ENCODE measurements at places on chromosomes 5 and 9. TPM values are rescaled to one million over a fixed set of nuclear protein-coding genes. Genes with fewer than 3 reads are reported as not detected.
A peak's percentile ranks its signal among the peaks of the same experiment; 100 is the strongest.

GRCh38 chr9:118734696-118735095, 634.5 kb downstream of the BRINP1 start:
- DNase-seq: no peak
- H3K4me1 ChIP-seq: no peaks in the 10 kb centered on the region
- H3K27ac ChIP-seq: no peak overlapping the region
- H3K36me3 ChIP-seq: no peaks in the 10 kb centered on the region
- H3K27me3 ChIP-seq: no peaks in the 10 kb centered on the region

DNA sequence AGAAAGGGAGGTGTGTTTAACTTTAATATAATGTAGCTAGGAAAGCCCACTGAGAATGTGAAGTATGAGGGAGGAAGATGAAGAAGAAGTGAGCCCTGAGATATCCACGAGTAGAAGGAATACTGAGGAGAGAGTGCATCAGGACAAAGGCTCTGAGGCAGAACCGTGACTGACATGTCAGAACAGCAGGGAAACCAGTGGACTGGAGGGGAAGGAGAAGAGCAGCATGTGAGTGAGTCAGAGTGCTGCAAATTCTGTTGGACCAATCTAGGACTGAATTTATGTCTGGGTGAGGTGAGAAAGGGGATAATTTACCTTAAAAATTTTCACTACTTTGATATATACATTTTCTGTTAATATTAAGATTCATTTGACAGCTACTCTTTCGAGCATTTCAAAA, 110.3 kb downstream of the ST8SIA4 start:
- H3K4me1 ChIP-seq: no peaks in the 10 kb centered on the region
- no peaks in the 10 kb centered on the region for H3K36me3 ChIP-seq
- no peaks in the 10 kb centered on the region for H3K27me3 ChIP-seq
- no peak for DNase-seq

- H3K4me3 ChIP-seq: peak overlapping the region; percentile 41
- no peaks in the 10 kb centered on the region for H3K27me3 ChIP-seq
- no peak for DNase-seq
Observed at GRCh38 chr5:139667730-139668063, 19.5 kb downstream of the CXXC5 start.

DNA sequence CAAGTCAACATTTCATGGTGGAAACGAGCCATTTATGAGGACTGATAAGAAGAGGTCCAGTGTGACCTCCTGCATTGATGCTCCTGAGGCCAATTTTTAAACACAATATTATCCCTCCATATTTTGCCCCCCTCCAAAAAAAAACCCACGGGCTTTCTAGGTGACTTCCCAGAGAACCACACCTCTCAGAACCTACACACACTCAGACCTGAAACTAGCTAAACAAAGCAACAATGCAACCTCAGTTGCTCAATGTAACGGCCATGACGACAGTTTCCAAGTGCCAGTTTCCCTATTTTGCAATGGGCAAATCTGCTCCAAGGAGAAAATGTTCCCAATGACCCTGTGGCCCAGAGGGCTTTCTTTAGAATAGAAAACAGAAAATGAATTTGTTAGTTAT, 3.5 kb downstream of the NRG2 start:
- H3K27ac ChIP-seq: no peak overlapping the region
- H3K36me3 ChIP-seq: no peaks in the 10 kb centered on the region
- peaks cover 19% of the 10 kb centered on the region for H3K4me1 ChIP-seq
- H3K27me3 ChIP-seq: peaks cover 10% of the 10 kb centered on the region
- H3K4me3 ChIP-seq: no peak overlapping the region

- no peak overlapping the region for H3K27ac ChIP-seq
- H3K27me3 ChIP-seq: no peaks in the 10 kb centered on the region
- H3K4me3 ChIP-seq: no peak overlapping the region
- no peak for DNase-seq
- H3K36me3 ChIP-seq: peaks cover 2% of the 10 kb centered on the region
Observed at GRCh38 chr9:37952731-37953130, 48.8 kb upstream of the SLC25A51 start.

DNA sequence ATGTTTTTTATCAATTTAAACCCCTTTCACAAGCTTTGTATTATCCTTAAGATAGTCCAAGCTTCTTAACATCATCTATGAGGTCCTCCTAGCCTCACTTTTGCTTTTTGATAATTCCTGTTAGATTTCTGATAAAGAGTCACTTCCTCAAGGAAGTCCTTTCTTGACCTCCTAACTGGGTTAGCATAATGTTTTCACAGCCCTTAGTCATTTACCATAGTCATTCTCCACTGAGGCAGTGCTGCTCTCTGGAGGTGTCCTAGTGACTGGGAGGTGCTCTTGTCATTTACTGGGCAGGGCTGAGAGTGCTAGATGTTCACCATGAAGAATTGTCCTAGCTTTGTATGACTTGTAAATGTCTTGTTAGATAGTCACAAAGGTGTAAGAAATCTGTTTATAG, 26.4 kb downstream of the TNPO1 start:
- no peak for DNase-seq
- H3K4me1 ChIP-seq: no peaks in the 10 kb centered on the region
- H3K27ac ChIP-seq: no peak overlapping the region
- no peaks in the 10 kb centered on the region for H3K36me3 ChIP-seq

GRCh38 chr9:135065151-135065550, 22.3 kb upstream of the OLFM1 start:
- H3K4me1 ChIP-seq: no peaks in the 10 kb centered on the region
- H3K4me3 ChIP-seq: no peak overlapping the region
- no peak for DNase-seq
- no peaks in the 10 kb centered on the region for H3K27me3 ChIP-seq
- H3K27ac ChIP-seq: no peak overlapping the region

DNA sequence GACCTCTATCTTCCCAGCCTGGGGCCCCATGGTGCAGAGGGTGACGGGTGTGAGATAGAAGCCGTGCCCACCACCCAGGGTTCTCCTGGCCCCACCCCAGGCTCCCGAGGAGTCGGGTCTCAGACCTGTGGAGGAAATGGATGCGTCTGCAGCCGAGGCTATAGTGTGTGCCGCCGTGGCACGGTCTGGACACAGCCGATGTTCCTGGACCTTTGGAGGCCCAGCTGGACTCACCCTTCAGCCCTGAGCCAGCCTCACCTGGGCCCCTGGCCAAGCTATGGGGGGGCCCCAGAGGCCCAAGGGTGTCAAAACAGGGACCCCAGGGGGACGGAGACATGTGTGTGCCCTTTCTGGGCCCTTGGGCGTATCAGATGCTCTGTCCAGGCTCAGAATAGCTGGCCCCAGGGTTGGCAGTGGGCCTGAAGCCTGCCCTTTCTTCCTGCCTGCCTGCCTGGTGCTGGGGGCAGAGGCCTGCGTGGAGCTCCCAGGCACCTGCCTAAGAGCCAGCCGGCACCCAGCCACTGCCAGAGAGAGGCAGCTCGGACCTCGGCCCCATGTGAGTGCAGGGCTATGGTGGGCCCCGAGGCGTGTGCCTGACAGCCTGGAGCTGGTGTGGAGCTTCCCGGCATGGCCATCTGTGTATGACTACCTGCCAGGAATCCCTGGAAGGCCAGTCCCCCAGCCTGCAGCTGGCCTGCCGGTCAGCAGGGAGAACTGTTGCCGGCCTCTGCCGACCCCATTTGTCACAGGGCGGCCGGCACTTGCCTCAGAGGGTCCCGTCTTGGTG, 41.8 kb downstream of the KCNT1 start:
- no peak overlapping the region for H3K27ac ChIP-seq
- no peaks in the 10 kb centered on the region for H3K4me1 ChIP-seq
- H3K27me3 ChIP-seq: no peaks in the 10 kb centered on the region
- DNase-seq: no peak

GRCh38 chr5:81005708-81006107, 45.5 kb downstream of the RASGRF2 start:
- no peak overlapping the region for H3K4me3 ChIP-seq
- no peak overlapping the region for H3K27ac ChIP-seq
- no peak for DNase-seq
- H3K4me1 ChIP-seq: peaks cover 2% of the 10 kb centered on the region
- no peaks in the 10 kb centered on the region for H3K36me3 ChIP-seq

- no peaks in the 10 kb centered on the region for H3K36me3 ChIP-seq
- no peak for DNase-seq
- H3K27me3 ChIP-seq: no peaks in the 10 kb centered on the region
- no peak overlapping the region for H3K27ac ChIP-seq
- H3K4me3 ChIP-seq: no peak overlapping the region
Observed at GRCh38 chr9:104247899-104248460, 153.9 kb downstream of the SMC2 start.

DNA sequence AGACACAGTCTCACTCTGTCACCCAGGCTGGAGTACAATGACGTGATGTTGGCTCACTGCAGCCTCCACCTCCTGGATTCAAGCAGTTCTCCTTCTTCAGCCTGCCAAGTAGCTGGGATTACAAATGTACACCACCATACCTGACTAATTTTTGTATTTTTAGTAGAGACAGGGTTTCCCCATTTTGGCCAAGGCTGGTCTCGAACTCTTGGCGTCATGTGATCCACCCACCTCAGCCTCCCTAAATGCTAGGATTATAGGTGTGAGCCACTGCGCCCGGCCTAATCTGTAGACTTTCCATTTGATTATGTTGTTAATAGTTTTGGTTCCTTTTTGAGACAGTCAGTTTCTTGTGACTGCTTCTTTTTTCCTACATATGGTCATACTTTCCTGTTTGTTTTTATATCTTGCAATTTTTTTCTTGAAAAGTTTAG, 31.0 kb downstream of the MTREX start:
- DNase-seq: no peak
- no peaks in the 10 kb centered on the region for H3K27me3 ChIP-seq
- no peaks in the 10 kb centered on the region for H3K4me1 ChIP-seq
- H3K36me3 ChIP-seq: no peaks in the 10 kb centered on the region

DNA sequence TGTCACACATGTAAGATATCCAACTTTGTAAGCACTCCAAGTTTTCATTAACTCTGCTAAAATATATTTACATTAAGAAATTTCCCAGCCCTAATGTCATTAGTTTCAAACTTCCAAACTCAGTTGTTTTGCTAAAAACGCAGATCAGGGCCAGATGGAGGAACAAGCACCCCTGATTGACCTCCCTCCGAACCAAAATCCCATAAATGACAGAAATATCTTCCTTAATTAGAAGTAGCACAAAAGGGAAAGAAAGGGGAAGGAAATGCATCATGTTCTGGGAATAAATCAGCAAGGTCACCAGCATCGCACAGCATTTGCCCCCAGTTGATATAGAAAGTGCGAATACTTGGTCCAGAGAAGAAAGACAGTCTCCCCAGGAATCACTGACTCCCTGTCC, 61.4 kb upstream of the RUFY1 start:
- no peak overlapping the region for H3K27ac ChIP-seq
- no peaks in the 10 kb centered on the region for H3K27me3 ChIP-seq
- no peak for DNase-seq
- H3K4me3 ChIP-seq: no peak overlapping the region
- no peaks in the 10 kb centered on the region for H3K4me1 ChIP-seq

DNA sequence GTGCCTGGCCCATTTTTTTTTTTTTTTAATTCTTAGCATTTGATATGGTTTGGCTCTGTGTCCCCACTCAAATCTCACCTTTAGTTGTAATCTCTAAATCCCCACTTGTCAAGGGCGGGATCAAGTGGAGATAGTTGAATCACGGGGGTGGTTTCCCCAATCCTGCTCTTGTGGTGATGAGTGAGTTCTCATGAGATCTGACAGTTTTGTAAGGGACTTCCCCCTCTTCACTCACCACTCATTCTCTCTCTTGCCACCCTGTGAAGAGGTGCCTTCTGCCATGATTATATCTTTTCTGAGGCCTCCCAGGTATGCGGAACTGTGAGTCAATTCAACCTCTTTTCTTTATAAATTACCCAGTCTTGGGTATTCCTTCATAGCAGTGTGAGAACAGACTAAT, 27.2 kb downstream of the NDUFAF2 start:
- H3K4me3 ChIP-seq: no peak overlapping the region
- no peaks in the 10 kb centered on the region for H3K4me1 ChIP-seq
- no peak overlapping the region for H3K27ac ChIP-seq
- H3K36me3 ChIP-seq: no peaks in the 10 kb centered on the region
- DNase-seq: no peak

DNA sequence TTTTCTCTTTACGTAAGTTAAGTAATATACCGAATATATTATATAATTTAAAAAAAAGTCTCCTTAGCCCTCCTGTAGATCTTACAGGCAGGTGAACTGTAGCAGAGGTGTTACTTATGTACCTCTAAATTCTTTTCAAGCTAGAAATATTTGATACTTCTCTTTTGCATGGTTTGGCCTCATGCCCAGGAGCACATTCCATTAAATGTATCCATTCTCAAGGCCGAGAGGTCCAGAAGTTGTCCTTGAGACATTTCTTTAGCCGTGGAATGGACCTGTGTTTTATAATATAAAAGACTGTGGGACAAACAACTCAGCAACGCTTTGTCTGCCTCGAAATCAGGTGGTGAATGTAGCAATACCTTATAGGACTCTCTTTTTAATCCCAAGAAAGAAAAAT, 184.5 kb downstream of the TRIO start:
- no peaks in the 10 kb centered on the region for H3K27me3 ChIP-seq
- DNase-seq: no peak
- H3K4me1 ChIP-seq: peaks cover 2% of the 10 kb centered on the region
- no peak overlapping the region for H3K27ac ChIP-seq

The DRD1 gene
- total RNA-seq: 0.25 TPM

The CENPK gene
- total RNA-seq: 3.5 TPM

The PRDM9 gene
- not detected for total RNA-seq

The IL5 gene
- not detected for total RNA-seq

The DAPK1 gene
- 166 TPM for total RNA-seq

The PTGER4 gene
- total RNA-seq: 17.2 TPM

The KIF4B gene
- total RNA-seq: not detected

The GARIN3 gene
- not detected for total RNA-seq

All from kidney (tissue), 22 donors.